Stimulated activated CD4-positive, alpha-beta T cell treated with anti-CD3 and anti-CD28 coated beads, Interleukin-1b, Interleukin-23, amount 100 ng/mL, for 1 hour (primary cell): ENCODE measurements at places on chromosomes 4 and X.

GRCh38 chr4:181528570-181529184, 714.5 kb upstream of the TENM3 start:
- no peak for DNase-seq

DNA sequence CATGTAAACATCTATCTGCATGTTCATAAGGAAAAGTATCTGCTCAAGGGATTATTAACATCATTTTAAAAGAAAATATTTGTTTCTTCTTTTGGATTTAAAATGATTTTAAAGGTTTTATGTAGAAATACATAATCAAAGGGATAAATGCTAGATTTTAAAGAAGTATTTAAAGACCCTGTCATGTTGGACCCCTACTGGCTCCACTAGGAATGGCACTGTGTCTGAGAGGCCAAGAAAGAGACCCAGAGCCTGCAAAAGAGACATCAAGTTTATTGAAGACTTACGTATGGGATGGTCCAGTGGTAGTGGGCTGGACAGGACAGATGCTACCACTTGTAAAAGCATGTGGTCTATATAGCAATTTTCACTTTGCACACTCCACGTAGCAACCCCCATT, 78.7 kb upstream of the PCDH18 start:
- no peak for DNase-seq

DNA sequence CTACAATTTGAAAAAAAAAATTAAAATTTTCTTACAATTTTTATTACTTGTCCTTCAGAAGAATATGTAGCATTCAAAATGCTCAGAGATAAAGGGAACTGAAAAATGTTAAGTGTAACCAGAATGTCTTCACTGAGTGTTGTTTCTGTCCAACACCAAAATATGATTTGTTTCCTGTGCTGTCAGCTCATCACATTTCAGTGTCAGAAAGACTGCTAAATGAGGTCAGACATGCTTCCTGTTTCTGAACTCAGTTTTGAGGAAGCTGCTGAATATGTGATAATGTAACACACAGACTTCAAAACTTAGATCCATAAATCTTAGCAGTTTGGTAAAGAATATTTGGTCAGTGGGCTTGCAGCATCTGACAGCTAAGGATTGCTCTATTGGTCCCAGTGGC, 1849.7 kb downstream of the PCDH7 start:
- DNase-seq: no peak

- DNase-seq: no peak
These were observed 145.6 kb downstream of the ARX start for GRCh38 chrX:24870143-24870542.

DNA sequence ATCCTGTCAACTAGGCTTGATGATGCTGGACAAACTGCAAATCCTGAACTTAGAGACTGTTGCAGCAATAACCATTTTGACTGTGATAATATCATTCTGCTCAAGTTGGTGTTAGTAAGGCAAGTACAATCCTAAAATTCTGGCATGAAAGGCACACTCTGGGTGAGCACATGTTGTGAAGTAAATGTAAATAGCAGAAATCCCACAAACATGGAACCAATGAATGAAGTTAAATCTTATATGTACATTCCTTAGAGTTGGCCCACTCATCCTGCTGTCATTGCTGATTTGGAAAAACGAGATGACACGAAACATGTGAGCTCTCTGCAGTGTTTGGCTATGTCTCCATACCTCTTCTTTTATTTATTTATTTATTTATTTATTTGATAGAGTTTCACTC, 21.0 kb downstream of the RBM47 start:
- no peak for DNase-seq

DNA sequence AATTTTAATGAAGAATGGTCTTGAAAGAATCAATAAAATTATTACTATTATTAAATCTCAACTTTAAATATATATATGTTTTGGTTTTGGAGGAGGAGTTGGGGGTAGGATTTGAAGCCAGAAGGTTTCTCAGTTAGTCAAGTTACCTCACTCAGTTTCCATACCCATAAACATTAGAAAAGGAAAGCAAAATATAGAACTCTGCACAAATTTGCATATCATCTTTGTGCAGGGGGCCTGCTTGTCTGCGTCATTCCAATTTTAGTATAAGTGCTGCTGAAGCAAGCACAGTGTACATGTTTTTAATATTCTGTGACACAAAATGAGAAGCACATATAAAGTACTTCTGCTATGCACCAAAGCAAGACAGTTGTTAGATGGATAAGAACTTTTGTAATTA, 47.5 kb upstream of the SCRG1 start:
- no peak for DNase-seq

- no peak for DNase-seq
These were observed 68.9 kb downstream of the SH2D1A start for GRCh38 chrX:124415115-124415800.

GRCh38 chr4:127634181-127634580, 1.4 kb downstream of the INTU start:
- DNase-seq: no peak

GRCh38 chr4:73751166-73751565, 10.8 kb downstream of the CXCL8 start:
- DNase-seq: no peak
